Lower leg skin (tissue), 4 donors: ENCODE measurements at places on chromosomes 7 and 10. TPM values are rescaled to one million over a fixed set of nuclear protein-coding genes. Genes with fewer than 3 reads are reported as not detected.

DNA sequence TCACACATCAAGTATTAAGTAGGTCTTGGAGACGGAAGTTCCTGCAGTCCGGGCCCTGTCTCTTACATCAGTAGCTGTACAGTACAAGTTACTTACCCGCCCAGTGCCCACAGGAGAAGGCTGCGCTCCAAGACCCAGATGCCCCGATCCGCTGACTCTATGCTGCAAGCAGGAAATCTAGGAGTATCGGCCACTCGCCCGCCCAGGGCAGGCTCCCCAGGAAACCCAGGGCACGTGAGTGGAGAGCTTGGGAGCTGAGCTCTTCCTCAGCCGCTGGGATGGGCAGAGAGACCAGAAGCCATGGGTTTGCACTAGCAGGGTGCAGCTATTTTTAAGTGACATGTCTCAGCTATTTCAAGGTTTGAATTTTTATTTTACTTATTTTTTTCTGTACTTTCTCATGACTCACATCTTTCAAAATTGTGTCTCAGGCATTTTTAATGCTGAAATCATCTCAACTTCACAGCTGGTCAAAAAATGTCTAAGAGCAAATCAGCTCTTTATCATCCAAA, 1.9 kb upstream of the GPER1 start:
- DNase-seq: no peak

DNA sequence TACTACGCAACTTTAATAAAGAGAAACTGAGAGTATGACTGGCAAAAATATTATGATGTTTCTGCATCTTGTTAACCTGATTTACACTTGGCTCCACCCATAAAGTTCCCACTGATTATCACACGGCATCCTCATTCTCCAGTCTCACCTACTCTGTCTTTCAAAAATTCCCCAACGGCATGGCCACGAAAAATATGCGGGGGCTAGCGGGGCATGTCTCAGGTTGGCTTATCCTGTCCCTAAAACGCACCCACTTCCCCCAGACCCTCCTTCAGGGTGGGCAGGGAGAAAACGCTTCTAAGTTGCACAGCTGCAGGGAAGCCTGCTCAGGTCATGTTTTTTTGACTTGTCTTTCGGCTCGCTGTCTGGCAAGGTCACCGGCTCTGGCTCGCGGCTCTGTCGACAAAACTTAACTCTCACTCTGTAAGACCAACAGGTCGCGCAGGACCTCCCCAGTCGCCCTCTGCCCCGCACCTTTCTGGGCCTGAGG, 3.8 kb downstream of the CDK6 start:
- DNase-seq: no peak

GRCh38 chr10:72318418-72319262, 36.1 kb downstream of the DNAJB12 start:
- no peak for DNase-seq

- DNase-seq: no peak
Observed at GRCh38 chr10:12287772-12288171, 61.6 kb upstream of the CAMK1D start.

DNA sequence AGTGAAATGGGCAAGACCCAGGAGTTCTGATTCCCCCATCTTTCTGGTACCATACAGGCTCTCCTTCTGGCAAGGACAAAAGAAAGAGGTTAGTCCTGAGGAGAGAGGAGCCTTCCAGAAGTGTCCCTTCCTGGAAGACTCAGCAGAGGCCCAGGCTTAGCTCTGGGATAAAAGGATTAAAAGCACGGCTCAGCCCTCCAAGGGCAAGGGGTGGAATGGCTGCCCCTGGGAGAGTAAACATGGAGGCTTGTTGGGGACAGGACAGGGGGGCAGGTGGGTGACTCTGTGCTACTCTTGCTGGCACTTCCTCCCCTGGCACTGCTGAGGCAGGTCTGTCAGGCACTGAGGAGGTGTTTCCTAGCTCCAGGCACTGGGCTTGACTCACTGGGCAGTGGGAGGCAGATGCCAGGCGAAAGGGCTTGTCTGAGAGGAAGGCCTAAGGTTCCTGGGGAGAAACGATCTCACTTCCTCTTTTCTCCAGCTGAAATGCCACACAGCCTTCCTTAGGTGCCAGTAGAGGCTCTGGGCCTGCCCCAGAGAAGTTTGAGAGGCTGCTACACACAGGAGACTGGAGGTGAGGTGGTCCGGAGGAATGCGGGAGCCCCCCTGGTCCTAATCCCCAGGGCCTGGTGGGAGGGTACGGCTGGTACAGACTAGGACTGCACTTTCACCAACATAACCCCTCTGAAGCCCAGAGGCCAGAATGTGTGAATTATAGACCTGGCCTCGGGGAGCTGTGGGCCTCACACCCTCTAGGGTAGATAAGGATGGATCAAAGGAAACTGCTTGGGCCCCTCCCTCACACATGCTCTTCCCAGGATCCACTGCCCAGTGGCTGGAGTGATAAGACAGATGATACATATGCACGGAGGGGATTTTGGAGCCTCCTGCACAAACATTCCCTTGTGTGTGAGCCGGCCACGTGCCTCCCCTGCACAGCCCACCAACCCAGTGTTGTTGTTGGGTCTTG, 63.2 kb upstream of the PODXL start:
- no peak for DNase-seq

DNA sequence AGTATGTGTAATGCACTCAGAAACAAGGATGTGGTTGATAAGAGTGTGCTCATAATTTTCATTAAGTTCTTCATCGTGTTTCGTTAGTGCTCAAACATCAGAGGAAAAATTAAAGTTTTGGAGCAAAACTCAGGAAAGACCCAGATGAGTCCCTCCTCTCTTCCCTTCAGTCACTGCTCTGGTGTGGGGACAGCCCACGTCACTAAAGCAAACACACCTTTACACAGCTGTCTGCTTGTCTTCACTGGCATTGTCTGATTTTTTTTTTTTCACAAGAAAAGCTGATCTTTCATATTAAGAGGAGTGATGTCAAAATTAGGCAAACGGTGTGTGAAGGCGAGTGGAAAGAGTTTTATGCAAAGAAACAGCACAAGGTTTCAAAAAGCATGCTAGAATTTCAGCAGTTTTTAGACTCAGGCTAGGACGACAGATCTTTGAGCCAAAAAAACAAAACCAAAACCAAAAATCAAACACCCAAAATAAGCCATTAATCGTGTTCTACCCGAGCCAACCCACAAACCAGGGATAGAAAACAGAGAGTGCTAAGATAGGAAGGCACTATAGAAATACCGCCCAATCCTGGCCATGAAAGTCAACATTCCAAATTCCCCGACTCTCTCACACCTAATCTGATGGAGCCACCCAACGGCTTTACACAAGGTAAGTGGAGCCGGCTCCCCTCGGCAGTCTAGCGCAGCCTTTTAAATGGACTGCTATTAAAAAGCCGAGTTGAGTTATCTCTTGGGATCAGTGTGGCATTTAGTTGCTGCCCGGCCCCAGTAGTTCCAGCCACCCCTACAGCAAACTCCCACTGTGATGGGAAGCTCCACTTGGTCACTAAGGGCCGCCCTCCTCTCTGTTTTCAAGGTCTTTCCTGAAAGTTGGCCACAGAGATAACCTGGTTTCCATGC, 27.9 kb upstream of the GATA3 start:
- no peak for DNase-seq

DNA sequence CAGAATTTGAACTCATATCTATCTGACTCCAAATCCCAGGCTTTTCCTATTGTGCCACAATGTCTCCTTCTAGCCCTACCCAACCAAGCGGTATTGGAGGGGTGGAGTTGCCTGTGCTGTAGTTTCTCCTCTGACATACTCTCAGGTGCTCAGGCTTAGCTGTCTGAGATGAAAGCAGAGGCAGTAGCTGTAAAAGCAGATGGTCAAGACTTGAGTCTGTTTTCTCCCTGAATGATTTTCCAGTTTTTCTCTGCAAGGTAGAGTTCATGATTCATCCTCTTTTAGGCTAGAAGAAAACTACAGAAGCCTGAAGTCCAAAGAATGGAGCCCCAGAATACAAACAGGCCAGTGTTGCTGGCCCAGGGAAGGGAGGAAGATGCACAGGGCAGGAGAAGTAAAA, 130.0 kb downstream of the PDE1C start:
- DNase-seq: no peak

DNA sequence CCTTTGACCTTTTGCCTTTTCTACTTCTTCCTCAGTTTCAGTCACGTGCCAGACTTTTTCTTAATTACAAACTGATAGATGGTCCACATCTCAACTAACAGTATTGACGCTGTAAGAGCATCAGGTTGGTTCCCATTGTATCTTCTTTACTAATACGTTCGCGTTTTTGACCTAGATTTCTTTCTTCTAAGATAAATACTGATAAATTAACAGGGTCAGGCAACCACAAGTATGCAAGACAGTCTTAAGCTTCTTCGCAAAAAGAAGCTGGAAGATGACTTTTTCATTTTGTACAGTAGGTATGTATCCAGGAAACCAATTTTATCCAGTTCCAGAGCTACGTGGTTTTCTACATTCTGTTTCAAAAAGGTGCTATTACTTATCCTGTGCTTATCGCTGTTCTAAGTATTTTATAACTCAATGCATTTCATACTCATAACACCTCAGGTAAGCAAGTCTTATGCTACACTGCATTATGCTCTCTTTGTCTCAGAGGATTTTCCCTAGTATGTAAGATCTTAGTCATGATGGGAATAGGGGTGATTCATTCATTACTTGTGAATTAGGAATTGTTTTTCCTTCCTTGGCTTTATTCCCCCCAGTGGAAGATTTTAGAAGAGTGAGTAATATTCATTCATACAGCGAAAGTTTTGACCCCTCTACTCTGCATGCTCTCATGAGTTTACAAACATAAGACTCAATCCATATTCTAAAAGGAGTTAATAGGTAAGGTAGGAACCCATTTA, 955 bp downstream of the DUS4L start:
- no peak for DNase-seq

DNA sequence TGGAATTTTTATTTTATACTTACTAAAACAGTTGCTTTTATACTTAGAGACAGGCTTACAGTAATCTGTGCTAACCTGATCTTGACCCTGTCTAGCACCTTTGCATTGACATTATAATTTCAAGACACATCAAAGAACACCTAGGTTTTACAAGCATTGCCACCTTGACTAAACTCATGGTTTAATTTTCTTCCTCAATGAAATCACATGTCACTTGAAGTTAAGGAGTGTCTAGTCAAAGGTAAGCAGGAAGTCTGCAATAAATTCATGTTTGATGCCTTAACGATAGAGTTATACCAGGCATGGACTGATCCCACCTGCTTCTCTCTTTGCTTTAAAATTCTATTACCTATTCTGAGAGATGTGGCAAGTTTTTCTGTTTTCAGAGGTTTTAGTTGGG, 62.4 kb downstream of the ZNF800 start:
- no peak for DNase-seq

- DNase-seq: no peak
Observed at GRCh38 chr10:52609626-52610240, 162.9 kb downstream of the MBL2 start.

GRCh38 chr10:6065835-6066234, 3.7 kb upstream of the IL2RA start:
- DNase-seq: no peak

DNA sequence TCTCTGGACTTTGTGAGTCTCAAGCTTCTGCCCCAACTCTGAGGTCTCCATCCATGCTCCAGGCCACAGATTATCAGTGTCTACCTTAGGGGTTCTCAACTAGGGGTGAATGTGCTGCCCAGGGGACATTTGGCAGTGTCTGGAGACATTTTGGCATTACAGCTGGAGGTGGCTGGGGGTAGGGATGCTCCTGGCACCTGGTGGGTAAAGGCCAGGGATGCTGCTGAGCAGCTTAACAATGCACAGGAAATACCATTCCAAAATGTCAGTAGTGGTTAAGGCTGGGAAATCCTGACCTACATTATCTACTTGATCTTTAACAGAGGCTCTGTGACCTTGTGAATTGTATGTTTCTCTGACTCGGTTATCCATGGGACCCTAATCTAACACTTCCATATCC, 67.3 kb upstream of the PALS2 start:
- no peak for DNase-seq

GRCh38 chr7:4880218-4880617, 3.3 kb downstream of the RADIL start:
- DNase-seq: peak; percentile 52

GRCh38 chr7:78607099-78607498, 808.5 kb downstream of the PHTF2 start:
- no peak for DNase-seq

DNA sequence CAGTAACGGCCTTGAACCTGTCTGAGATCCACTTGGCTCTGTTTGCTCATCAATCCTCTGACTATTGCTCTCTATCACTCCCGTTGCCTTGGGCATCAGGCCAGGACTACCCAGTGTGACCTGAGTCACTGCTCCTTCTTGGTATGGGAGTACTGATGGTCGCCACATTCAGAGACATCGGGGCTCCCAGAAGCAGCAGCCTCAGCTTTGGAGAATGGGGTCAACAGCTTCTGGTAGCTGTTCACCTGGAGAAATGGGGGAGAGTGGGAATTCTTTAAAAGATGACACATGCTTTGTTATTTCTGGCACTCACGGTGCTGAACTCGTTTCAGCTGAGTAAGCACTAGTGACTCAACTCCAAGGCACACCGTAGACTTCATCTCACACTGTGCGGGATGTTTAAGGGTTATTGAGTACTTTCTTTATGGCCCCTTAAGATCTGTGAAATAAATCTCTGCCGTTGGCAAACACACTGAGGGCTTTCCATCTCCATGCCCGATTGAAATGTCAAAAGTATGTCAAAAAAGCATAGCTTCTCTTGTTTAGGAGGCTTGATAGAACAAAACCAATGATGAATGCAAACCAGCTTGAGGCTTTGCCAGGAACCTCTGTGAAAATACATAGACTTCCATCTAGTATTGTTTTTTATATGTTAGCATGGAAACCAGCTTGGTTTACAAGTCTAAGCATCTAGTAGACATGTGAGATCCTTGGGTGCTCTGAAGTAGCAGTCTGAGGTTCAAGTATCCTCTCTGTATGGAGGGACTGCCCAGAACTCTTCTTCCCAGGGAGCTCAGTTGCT, 333.1 kb downstream of the CXCL12 start:
- DNase-seq: no peak

GRCh38 chr7:116886543-116887156, 24.3 kb downstream of the CAPZA2 start:
- no peak for DNase-seq

- DNase-seq: no peak
Observed at GRCh38 chr7:47128700-47129099, 453.2 kb downstream of the TNS3 start.

The DPYSL4 gene
- total RNA-seq: 1.1 TPM

The NPFFR1 gene
- total RNA-seq: 0.42 TPM

The ZP3 gene
- 3.0 TPM for total RNA-seq

The CALCR gene
- total RNA-seq: 0.10 TPM

The C7orf57 gene
- not detected for total RNA-seq

The SLC39A12 gene
- total RNA-seq: not detected

The TMEM225B gene
- 4.6 TPM for total RNA-seq

The MOGAT3 gene
- not detected for total RNA-seq
